SK-N-SH treated with all-trans-retinoic acid at 6 μM for 48 hours (cell line): ENCODE measurements at places on chromosomes 6 and 20.

DNA sequence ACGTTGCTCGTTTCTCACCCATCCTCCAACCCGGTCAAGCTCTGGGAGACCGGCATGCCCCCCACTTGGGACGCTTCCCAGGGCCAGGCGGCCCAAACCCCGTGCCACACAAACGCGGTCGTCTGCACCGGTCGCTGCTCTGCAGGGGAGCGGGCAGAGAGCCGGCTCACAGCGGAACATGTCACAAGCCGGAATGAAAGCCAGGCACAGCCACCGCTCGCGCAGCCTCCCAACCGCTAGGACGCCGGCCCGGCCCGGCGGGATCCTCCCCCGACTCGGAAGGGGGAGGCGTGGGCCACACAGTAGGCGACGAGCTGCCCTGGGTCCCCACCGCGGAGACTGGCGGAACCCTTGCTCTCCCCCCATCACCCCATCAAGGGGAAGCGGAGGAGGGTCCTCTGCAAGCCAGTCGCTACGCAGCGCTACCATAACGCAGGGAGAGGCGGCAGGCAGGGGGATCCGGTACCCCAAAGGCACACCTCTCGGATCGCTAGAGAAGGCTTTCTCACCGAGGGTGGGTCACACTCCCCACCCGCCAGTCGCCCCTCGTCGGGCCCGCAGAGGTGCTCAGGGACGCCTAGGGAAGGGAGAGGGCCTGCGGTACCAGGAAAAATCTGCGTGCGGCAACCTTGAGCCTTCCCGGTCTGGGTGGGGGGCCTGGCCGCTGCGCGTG lies 768.4 kb upstream of the DEFB115 start:
- ATAC-seq = no peak

DNA sequence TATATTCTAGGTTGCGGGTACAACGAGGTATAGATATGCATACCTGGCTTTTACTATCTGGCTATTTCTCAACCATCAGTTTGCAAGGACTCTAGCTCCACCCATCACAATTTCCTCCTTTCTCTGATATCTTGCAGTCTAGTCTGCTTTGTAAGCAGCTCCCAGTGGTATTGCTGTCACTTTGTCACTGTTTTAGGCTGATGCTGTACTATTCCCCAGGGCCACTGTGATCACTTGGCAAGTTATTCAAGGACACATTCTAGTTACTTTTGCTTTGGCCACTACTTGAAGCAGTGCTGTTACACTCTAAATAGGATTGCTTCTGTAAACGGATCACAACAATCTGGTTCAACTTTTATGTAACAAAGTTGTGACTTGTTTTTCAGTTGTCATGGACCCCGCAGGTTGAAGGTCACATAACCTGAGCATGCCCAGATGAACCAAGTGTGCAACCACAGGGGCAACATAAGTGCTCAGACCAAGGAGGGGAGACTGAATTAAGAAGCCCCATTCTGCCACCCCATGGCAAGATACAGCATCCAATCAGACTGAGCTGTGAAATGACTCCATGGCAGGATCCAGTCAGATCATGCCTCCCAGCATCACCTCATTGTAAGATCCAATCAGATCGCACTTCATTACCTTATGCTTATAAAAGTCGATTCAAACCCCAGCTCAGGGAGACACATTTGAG lies 588.4 kb upstream of the CITED2 start:
- no peak for ATAC-seq

DNA sequence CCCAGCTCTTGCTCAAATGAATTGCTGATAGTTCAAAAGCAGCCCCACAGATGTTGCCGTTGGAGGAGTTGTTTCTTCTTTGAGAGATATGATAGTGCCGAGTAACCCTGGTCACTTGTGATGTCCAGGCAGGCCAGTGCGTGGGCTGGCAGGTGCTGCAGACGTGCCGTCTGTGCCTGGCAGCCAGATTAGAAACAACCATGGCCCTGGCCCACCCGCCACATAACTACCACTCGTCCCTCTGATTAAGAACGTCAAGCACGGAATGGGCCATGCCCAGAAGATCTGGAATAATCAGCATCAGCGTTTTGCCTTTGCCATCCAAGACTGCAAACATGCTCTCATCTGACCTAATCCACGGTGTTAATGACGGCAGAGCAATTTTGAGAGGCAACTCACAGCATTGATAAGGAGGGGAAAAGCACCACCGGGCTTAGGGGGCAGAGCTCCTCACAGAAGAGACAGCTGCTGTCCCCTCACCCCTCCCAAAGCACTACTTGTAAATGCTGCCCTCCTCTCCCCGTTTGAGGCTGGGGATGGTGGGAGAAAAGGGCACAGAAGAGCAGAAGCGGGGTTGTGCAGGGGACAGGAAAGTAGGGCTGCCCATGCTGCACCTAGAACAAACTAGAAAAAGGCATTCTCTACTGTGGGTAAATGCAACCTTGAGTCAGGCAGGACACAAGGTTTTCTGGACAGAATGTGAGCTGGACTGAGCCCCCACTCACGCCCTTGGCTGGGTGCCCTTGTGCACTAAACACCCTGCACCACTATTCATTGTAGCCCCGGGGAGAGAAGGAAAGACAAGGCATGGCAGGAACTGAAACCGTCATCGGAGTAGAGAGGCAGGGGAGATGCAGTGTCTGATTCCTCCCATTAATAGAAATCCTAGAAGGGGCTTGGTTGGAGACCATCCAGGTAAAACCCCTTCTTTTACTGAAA lies 5.3 kb upstream of the CPNE5 start:
- no peak for ATAC-seq

GRCh38 chr20:35134472-35134871 lies 12.7 kb downstream of the EDEM2 start:
- ATAC-seq = no peak

GRCh38 chr6:140156131-140156530 lies 781.7 kb upstream of the CITED2 start:
- no peak for ATAC-seq

DNA sequence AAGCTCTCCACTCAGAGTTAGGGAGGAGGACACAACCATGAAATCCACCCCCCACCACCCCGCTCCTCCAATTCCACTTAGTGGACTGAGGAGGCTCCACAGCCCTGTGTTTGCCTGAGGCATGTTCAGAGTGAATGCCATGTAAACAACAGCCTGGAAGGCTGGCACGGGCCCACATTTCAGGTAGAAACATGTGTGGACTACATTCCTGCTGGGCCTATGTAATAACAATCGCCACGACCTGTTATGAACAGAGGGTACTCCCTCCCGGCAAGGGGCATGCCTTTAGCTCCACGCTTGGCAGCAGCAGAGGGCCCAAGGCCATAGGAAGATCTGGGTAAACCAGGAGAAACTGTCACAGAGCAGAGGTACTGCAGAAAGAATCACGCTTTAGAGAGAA lies 65.5 kb downstream of the ISM1 start:
- no peak for ATAC-seq
